ENCODE measurements at places on chromosomes 13 and 19.

DNA sequence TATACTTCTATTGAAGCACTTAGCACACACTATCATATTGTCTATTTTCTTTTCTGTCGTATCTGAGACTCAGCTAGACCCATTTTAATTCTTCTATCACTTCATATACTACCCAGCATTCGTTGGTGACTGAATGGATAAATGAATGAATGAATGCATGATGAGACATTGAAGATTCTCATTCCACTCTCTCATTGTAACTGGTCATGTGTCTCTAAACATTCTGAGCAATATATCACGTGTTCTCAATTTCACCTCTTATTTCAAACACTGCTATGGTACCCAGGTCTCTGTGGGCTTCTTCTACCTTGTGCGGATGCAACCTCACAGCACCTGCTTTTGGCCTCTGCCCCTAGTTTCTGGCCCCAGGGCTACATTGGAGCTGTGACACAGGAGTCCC lies 65.2 kb upstream of the USPL1 start:
- DNase-seq, result no peak

- DNase-seq, result no peak
Observed at GRCh38 chr13:20952838-20953237, 50.3 kb upstream of the XPO4 start.

- DNase-seq, result peak; percentile 93
Observed at GRCh38 chr13:45055198-45055901, 65.0 kb upstream of the GTF2F2 start.

GRCh38 chr13:44972956-44973581 lies 16.2 kb downstream of the NUFIP1 start:
- DNase-seq, result peak; percentile 29

DNA sequence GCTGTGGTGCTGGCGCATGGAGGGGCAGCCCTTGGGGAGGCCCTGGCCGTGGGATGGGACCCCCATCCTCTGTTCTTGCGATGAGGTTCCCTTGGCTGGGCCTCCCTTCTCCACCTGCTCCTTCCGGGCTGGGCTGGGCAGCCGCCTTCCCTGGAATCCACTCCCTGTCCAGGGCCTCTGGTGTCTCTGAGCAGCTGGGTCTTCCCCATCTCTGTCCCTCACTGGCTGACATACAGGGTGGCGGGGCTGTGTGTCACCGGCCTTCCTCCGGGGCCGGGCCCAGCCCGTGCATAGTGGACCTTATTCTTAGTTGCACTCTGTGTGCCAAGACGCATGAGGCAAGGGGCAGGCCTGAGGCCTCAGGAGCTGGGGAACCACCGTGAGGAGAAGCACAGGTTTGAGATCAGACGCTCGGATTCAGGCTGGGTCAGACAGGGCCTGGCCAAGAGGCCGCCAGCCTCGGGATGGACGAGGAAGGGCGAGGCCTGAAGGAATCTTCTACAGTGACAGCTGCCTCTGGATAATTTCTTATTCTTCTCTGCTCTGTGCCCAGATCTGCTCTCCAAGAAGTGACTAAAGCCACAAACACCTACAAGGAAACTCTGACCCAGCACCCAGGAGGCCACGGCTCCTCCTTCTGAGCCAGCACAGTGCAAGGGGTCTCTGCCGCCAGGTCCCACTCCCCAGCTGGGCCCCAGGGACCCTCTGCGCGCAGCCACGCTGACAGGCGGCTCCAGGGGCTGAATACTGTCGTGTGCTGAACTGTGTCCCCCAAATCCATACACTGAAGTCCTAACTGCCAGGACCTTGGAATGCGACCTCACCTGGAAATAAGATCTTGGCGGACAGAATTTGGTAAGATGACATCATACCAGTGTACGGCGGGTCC lies 11.0 kb downstream of the SGTA start:
- DNase-seq, result peak; percentile 16

GRCh38 chr13:72851678-72852014 lies 69.7 kb downstream of the PIBF1 start:
- DNase-seq, result no peak

DNA sequence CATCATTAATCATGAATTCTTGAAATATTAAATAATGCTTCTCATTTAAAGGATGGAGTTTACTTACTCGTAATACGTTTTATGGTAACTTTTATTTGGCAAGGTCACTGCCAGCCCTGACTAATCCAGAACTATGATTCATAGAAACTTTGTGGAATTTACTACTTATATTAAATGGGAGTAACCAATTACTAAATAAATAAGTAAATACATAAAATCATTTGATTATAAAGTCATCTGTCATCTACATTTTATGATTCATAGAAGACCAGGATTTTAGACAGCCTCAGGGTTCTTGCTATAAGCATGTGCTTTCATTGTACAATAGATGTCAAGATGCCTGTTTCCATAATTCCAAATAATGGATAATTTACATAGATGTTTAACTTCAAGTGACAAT lies 611.1 kb downstream of the TBC1D4 start:
- peak; percentile 32 for DNase-seq

DNA sequence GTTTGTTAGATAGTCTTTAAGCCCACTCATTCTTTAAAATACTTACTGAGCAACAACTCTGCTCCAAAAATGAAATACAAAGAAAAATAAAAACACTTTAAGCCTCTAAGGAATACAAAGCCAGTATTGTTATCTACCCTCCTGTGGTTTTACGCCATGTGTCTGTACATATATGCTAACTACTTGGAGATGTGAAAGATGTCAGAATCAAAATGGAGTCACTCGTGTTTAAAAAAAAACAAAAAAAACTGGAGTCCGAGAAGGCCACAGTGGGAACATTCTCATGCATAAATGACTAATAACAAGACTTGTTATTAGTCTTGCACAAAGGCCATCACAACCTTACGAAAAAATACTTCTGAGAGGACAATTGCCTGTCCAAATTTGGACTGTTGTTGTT lies 393.1 kb downstream of the TBC1D4 start:
- no peak for DNase-seq

DNA sequence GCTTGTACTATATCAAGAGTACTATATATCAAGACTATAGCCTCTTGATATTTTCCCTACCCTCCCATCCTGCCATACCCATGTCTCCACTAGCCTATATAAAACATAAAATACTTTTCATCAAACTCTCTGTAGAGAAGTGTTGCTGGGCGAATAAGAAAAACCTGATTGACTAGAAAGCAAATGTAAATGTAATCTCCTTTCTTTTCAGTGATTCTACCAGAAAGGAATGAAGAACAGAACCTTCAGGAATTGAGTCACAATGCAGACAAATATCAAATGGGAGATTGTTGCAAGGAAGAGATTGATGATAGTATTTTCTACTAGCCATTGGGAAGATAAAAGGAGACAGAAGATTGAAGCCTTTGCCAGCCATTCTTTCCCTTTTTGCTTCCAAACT lies 89.2 kb downstream of the KCNRG start:
- peak; percentile 60 for DNase-seq

- DNase-seq, result no peak
Observed at GRCh38 chr13:86080340-86080995, 281.2 kb upstream of the SLITRK6 start.

DNA sequence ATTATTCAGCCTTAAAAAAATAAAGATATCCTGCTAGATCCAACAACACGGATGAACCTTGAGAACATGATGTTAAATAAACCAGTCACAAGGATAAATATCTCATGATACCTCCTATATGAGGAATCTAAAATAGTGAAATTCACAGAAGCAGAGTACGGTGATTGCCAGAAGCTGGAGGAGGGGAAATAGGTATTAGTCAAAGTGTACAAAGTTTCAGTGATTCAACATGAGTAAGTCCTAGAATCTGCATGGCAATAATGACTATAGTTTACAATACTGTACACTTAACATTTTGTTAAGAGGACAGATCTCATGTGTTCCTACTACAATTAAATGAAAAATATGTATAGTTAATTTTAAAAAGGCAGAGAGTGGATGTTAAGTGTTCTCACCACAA lies 206.6 kb upstream of the SLC10A2 start:
- peak; percentile 18 for DNase-seq

Measured in amniotic epithelial cell (primary cell).